Neural crest cell (in vitro differentiated cells): ENCODE measurements at places on chromosomes 1 and 21. TPM values are rescaled to one million over a fixed set of nuclear protein-coding genes. Genes with fewer than 3 reads are reported as not detected.

CBS gene
- total RNA-seq: 157 and 165 TPM in 2 replicates

VPS13D gene
- 24.5 and 29.4 TPM in 2 replicates for total RNA-seq

CD46 gene
- 93.8 and 98.7 TPM in 2 replicates for total RNA-seq

MIXL1 gene
- total RNA-seq: 0.37 and 0.41 TPM in 2 replicates

LRRC71 gene
- not detected in 2 replicates for total RNA-seq

CFAP45 gene
- not detected in 2 replicates for total RNA-seq

CYYR1 gene
- 18.2 and 20.1 TPM in 2 replicates for total RNA-seq

SH2D2A gene
- total RNA-seq: 1.0 and 1.1 TPM in 2 replicates

AMY1A gene
- not detected in 2 replicates for total RNA-seq

UBL4B gene
- not detected in 2 replicates for total RNA-seq

DNA sequence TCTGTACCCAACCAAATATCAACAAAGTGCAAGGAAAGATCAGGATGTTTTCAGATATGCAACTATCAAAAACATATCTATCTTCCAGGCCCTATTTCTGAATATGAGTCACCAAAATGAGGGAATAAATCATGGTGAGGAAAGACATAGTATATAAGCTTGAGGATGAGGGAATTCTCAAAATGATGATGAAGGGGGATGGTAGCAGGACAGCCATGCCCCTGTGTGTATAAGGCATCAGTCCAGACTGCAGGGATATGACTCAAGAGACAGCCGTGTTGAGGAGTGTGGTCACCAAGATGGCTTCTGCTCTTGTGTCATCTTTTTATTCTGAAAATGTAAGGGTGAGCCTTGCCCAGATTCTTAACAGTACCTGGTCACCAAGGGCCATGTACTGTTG lies 4.4 kb upstream of the WDR64 start:
- no peak overlapping the region for H3K27ac ChIP-seq
- no peaks in the 10 kb centered on the region for H3K36me3 ChIP-seq
- H3K4me1 ChIP-seq: no peaks in the 10 kb centered on the region
- H3K4me3 ChIP-seq: no peak overlapping the region

- no peak overlapping the region for H3K4me3 ChIP-seq
- H3K4me1 ChIP-seq: no peaks in the 10 kb centered on the region
- H3K27ac ChIP-seq: no peak overlapping the region
- DNase-seq: no peak
Observed at GRCh38 chr1:221794079-221794670, 52.3 kb upstream of the DUSP10 start.

GRCh38 chr1:199747984-199748383 lies 279.5 kb upstream of the NR5A2 start:
- H3K36me3 ChIP-seq: no peaks in the 10 kb centered on the region
- peaks cover 13% of the 10 kb centered on the region for H3K4me1 ChIP-seq
- no peak for DNase-seq
- no peak overlapping the region for H3K4me3 ChIP-seq
- peaks cover 36% of the 10 kb centered on the region for H3K27me3 ChIP-seq

- no peak overlapping the region for H3K4me3 ChIP-seq
- no peak overlapping the region for H3K27ac ChIP-seq
- H3K36me3 ChIP-seq: no peaks in the 10 kb centered on the region
- peaks cover 23% of the 10 kb centered on the region for H3K4me1 ChIP-seq
- no peak for DNase-seq
Observed at GRCh38 chr1:101262060-101262459, 25.2 kb downstream of the S1PR1 start.

DNA sequence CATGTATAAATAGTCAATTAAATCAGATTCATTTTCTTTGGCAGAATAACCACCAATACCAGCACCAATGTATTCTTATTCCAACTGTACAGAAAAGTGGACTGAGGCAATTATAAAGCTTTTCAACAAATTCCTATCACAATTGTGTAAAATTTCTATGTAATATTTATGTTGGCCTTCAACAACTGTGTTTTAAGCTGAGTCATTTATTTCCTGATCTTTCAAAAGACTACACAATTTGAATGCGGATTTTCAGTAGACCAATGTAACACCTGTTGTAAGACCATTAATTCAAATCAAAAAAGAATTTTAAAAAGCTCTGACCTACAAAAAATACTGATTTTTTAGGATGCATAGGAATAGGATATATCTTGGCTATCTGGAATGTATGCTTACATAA lies 25.5 kb downstream of the GPATCH2 start:
- DNase-seq: no peak
- peaks cover 12% of the 10 kb centered on the region for H3K36me3 ChIP-seq
- no peak overlapping the region for H3K27ac ChIP-seq
- no peaks in the 10 kb centered on the region for H3K27me3 ChIP-seq

DNA sequence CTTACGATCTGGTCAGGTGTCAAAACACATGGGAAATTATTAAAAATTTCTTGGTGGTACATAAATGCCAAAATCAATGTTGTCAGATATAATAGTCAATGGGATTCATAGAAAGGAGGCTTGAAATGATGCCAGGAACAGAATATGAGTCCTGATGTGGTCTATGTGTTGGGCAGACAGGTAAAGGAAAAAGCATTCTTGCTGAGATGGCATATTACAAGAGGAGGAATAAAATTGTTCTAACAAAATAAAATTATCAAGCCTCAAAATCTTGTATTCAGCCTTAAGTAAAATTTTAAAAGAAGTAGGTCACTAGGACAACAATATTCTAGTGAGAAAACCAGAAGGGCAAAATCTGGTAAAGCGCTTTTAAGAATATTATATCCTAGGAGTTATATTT lies 30.9 kb upstream of the EDEM3 start:
- H3K27me3 ChIP-seq: no peaks in the 10 kb centered on the region
- H3K36me3 ChIP-seq: peaks cover 5% of the 10 kb centered on the region
- H3K4me3 ChIP-seq: no peak overlapping the region
- H3K27ac ChIP-seq: no peak overlapping the region
- H3K4me1 ChIP-seq: no peaks in the 10 kb centered on the region

- H3K27ac ChIP-seq: no peak overlapping the region
- no peak for DNase-seq
- H3K27me3 ChIP-seq: peaks cover 20% of the 10 kb centered on the region
- no peaks in the 10 kb centered on the region for H3K36me3 ChIP-seq
Observed at GRCh38 chr1:209720326-209720725, 15.7 kb downstream of the HSD11B1 start.

- H3K4me3 ChIP-seq: no peak overlapping the region
- DNase-seq: no peak
- no peaks in the 10 kb centered on the region for H3K27me3 ChIP-seq
- H3K27ac ChIP-seq: no peak overlapping the region
- H3K4me1 ChIP-seq: no peaks in the 10 kb centered on the region
- no peaks in the 10 kb centered on the region for H3K36me3 ChIP-seq
Observed at GRCh38 chr1:116288201-116288598, 84.8 kb upstream of the ATP1A1 start.

GRCh38 chr21:29424728-29425127 lies 126.0 kb downstream of the BACH1 start:
- no peak overlapping the region for H3K27ac ChIP-seq
- H3K36me3 ChIP-seq: peaks cover 5% of the 10 kb centered on the region
- no peak for DNase-seq
- no peaks in the 10 kb centered on the region for H3K27me3 ChIP-seq

DNA sequence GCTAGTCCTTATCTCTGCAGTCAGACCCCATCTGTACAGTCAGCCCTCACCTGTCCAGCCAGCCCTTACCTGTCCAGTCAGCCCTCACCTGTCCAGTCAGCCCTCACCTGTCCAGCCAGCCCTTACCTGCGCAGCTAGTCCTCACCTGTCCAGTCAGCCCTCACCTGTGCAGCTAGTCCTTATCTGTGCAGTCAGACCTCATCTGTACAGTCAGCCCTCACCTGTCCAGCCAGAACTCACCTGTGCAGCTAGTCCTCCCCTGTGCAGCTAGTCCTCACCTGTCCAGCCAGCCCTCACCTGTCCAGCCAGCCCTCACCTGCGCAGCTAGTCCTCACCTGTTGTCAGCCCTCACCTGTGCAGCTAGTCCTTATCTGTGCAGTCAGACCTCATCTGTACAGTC lies 506.8 kb downstream of the NPHP4 start:
- peaks cover 16% of the 10 kb centered on the region for H3K4me1 ChIP-seq
- DNase-seq: no peak
- H3K27ac ChIP-seq: no peak overlapping the region
- peaks cover 15% of the 10 kb centered on the region for H3K27me3 ChIP-seq
- no peak overlapping the region for H3K4me3 ChIP-seq

DNA sequence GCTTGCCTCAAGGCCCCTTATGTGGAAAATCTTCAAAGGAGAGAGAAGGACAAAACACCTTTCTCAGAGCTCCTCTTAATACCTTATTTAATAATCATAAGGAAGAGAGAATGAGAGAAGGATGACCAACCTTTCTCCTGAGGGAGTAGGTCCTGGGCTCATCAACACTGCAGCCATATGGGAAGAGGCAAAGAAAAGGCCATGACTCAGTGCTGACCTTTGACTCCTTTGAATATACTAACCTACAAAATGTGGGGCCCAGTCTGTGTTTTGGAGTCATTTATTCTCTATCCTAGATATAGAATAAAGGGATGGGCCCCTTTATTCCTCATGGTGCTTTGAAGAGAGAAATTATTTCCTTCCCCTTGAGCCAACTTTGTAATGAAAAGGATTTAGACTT lies 38.3 kb downstream of the CAMSAP2 start:
- H3K36me3 ChIP-seq: peaks cover 25% of the 10 kb centered on the region
- H3K4me3 ChIP-seq: no peak overlapping the region
- H3K4me1 ChIP-seq: peaks cover 25% of the 10 kb centered on the region
- DNase-seq: no peak

- no peaks in the 10 kb centered on the region for H3K27me3 ChIP-seq
- H3K36me3 ChIP-seq: peaks cover 38% of the 10 kb centered on the region
- H3K4me1 ChIP-seq: no peaks in the 10 kb centered on the region
- no peak for DNase-seq
- no peak overlapping the region for H3K27ac ChIP-seq
Observed at GRCh38 chr1:156268336-156268735, 14.3 kb downstream of the SMG5 start.

DNA sequence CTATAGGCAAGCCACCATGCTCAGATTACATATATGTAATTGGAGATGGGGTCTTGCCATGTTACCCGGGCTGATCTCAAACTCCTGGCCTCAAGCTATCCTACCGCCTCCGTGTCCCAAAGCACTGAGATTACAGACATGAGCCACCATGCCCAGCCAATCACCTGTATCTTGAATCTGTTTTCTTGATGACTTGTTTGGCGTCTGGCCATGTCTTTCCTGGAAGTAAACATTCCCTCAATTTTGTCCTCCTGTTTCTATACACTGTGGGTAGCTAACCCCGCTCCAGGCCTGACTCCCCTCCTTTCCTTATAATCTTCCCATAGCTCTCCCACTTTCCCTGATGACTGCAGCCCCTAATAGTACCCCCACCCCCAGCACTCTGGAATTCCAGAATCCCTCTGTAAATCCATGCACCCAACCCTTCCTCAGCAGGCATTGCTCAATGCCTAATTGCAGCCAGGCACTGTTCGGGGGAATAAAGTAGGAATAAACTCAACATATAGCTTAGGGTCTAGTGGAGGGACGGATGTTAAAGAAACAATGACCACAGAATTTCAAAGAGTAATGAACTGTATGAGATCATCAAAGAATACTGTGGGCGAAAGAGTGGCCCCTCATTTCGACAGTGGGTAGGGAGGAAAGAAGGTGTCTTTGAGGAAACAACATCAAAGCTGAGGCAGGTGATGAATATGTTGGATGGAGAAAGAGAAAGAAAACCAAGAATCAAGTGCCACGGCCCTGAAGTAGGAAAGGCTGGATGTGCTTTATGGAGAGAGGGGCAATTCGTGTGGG lies 161.5 kb downstream of the ADSS2 start:
- DNase-seq: no peak
- peaks cover 4% of the 10 kb centered on the region for H3K4me1 ChIP-seq
- H3K36me3 ChIP-seq: no peaks in the 10 kb centered on the region
- no peak overlapping the region for H3K4me3 ChIP-seq

- H3K36me3 ChIP-seq: no peaks in the 10 kb centered on the region
- peaks cover 12% of the 10 kb centered on the region for H3K27me3 ChIP-seq
- H3K27ac ChIP-seq: peak overlapping the region; percentile 90
- peak overlapping the region; percentile 68 for H3K4me3 ChIP-seq
Observed at GRCh38 chr1:112723511-112723839, 8.3 kb upstream of the PPM1J start.

GRCh38 chr1:40701684-40702083 lies 10.2 kb downstream of the NFYC start:
- H3K27me3 ChIP-seq: no peaks in the 10 kb centered on the region
- peaks cover 16% of the 10 kb centered on the region for H3K4me1 ChIP-seq
- no peak overlapping the region for H3K27ac ChIP-seq
- H3K36me3 ChIP-seq: no peaks in the 10 kb centered on the region

GRCh38 chr1:101460739-101461138 lies 223.9 kb downstream of the S1PR1 start:
- DNase-seq: no peak
- H3K27me3 ChIP-seq: no peaks in the 10 kb centered on the region
- no peaks in the 10 kb centered on the region for H3K4me1 ChIP-seq
- no peak overlapping the region for H3K27ac ChIP-seq
- no peak overlapping the region for H3K4me3 ChIP-seq
- H3K36me3 ChIP-seq: no peaks in the 10 kb centered on the region

DNA sequence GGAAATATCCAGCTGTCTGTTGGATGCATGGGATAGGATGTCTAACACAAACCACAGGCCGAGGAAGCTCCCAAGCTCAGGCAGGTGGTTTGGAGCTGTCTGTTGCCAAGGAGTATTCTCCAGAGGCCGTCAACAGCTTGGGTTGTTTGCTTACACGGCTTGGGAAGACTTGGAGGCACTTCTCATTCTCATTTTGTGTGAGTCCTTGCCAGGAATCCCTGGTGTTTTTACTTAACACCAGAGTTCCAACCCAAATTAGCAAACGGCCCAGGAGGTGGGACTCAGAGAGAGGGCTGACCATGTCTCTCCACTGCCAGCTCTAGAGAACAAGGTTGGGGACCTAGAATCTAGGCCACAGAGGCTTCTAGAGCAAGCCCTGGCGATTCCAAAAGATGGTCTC lies 72.7 kb upstream of the FAM20B start:
- H3K4me3 ChIP-seq: no peak overlapping the region
- H3K36me3 ChIP-seq: no peaks in the 10 kb centered on the region

DNA sequence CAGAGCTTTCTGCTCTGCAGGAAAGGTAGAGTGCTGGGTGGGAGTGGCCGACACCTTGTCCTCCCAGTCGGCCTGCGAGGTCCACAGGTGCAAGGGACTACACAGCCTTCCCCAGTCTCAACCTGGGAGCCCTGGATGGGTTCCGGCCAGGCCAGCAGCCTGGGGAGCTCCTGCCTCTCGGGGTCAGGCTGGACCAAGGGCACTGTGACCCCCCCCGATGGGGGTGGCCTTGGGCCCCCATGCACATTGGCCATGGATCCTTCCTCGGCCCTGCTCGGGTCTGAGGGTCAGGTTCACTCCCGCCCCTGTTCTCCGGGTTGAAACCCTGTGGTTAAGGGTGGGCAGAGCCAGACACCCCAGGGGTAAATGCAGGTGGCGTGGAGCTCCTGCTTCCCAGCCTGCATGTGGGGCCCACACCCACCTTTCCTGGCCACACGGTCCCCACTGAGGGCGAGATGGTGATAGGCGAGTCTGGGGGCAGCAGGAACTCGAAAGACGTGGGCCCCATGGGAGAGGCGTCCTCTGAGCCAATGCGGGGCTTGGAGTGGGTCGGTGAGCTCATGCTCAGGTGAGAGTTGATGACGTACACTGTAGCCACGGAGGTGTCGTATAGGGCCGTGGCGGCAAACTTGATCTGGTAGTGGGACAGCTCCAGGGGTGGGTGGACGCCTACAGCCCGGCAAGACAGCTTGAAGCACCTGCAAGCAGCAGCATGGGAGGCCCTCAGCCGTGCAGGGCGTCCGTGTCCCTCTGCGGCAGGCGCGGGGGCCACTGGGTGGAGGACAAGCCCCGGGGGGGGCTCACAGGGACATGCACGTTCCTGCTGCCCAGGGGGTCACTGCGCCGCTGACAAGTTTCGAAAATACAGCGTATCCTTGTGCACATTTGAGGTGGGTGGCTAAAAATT lies 10.8 kb upstream of the TMEM52 start:
- no peak overlapping the region for H3K27ac ChIP-seq
- H3K36me3 ChIP-seq: no peaks in the 10 kb centered on the region
- no peaks in the 10 kb centered on the region for H3K4me1 ChIP-seq
- H3K27me3 ChIP-seq: peaks cover 2% of the 10 kb centered on the region
- no peak for DNase-seq
- no peak overlapping the region for H3K4me3 ChIP-seq
